ENCODE measurements at places on chromosomes 5 and 9.

DNA sequence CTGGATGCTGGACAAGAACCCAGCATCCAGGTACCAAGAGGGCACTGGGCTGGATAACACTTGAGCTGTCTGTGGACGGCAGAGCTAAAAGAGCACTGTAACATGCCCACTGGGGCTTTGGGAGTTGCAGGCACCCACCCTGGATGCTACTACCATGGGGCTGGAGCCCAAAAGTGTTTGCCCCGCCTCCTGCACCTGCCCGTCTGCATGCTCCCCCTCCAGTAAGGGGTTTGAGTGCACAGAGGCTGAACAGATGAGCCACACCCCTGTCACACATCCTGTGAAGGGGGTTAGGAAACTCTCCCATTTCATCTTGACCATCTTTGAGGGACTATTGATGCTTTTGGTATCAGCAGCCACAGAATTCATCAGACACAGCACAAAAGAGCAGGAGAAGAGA, 69.0 kb downstream of the LIX1 start:
- DNase-seq = no peak

- no peak for DNase-seq
Observed at GRCh38 chr5:16975950-16976624, 40.0 kb upstream of the MYO10 start.

DNA sequence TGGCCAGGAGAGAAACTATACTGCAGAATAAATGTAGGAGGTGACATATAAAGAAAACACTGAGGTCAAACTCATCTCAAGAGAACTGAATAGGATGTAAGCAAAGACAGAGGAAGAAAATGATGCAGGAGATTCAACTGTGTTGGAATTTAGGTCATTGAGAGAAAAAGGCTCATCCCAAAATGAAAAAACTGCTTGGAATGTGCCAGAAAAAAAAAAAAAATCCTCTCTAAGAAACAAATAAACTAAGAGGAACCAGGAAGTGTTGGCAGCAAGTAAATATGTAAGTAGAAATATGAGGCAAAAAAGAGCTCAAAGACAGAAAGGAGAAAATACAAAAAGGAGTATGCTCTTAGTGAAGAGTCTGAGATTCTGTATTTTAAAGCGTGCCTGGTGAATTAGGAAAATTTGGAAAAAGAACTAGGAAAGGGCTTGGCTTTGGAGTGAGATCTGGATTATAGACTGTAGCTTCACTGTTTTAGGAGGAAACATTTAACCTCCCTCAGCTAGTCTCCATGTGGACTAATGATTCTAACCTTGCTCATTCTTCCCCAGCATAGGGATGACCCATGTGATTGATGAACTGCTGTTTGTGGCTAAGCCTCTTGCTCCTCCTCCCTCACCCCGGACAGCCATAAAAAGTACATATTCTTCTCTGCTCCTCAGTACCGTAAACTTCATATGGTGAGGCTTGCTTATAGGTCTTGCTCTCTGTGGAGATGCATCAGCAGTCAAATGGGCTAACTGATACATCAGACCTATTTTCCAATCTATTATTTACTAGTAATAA, 185.6 kb upstream of the POU5F2 start:
- no peak for DNase-seq

DNA sequence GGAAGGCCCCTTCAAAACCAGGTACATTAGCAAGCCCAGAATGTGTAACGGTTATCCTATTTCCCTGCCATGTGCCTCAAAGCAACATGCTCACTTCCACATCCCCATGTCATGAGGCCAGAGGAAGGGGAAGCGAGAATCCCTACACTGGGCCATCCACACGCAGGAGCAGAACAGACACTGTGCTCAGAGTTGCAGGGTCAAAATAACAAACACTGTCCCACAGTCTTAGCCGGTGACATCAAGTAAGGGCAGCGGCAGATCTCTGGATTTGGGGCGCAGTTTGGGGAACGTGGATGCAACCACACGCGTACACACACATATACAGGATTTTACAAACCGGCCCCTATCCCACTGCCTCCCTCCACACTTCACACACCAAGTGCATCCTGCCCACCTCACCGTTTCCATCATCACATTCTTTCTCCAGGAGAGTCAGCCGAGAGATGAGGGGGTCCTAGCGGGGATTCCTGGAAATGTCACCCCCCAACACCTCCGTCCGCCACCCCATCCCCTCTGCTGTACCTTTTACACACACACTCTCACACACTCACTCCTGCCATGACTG, 776 bp downstream of the APBA1 start:
- peak; percentile 75 for DNase-seq

GRCh38 chr9:16755467-16756160, 114.9 kb downstream of the BNC2 start:
- DNase-seq = no peak

DNA sequence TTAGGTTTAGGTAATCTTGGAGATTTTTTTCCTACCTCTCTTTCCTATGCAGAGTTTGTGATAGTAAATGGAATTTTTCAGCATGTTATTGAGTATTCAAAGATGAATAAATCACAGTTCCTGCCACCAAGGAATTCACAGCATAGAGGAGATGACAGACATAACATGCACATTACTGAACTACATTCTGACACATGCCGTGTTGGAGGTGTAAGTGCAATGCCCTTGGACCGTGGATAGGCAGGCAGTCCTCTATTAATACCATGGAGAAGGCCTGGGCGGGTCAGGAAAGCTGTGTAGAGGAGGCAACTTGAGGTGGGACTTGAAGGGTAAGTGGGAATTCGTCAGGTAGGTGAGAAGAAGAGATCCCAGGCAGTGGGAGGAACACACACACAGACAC, 43.9 kb downstream of the MCCC2 start:
- no peak for DNase-seq

GRCh38 chr9:116145036-116145435, 8.6 kb upstream of the PAPPA start:
- no peak for DNase-seq

DNA sequence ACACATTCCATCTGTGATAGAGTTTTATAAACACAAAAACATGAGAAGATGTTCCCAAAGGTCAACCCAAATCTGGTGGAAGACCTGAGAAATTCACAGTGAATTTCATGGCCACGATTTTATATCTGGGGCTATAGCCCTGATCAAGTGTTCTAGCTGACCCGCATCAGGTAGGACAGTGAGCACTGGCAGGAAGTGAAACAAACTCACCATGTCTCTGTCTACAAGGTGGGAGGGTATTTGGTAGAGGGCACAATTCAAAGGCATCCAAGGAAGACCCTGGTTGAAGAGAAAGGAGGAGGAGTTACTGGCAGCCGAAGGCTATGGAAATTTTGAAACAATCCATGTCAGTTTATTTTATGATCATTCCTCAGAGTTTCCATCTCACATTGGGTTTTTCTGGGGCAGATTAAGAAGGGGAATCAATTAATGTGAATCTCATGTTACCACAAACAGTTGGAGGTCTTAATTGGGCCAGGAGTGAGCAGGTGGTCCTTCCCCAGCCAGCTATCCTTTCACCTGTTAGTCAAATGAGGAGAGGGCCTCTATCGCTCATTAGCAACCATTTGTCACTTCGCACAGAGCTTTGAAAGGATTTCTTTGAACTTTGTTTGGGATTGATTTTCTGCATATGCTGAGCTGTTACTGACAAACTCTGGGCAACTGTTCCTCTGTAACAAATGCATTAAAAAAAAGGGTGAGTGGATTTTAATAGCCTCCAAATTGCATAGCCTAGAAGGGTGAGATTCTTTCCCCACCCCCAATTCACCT, 612.0 kb upstream of the CLINT1 start:
- no peak for DNase-seq

- DNase-seq = no peak
Observed at GRCh38 chr5:1014781-1015221, 6.2 kb downstream of the NKD2 start.

Measured in Ammon's horn (tissue), 1 donor.